NCI-H1930 (cell line): ENCODE measurements at places on chromosomes 6 and 20.

DNA sequence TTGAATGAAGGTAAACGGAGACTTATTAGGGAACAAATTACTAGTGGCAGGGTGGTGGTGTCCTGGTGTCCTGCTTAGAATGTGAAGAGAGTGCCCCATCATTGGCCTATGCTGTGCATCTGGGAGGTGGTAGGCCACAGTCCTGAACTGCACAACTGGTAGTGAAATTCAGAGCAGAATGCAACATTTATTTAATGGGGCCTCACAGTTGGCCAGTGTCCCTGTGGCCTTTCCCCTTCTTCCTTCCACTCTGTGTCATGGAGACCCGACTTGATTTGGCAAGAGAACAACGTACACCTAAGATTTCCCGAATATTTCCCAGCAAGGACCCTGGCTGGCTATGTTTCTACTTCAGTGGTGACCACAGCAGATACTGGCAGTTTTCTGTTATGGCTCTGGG lies 206.9 kb downstream of the LRFN2 start:
- no peak for DNase-seq

GRCh38 chr6:164020142-164020541 lies 605.6 kb downstream of the QKI start:
- DNase-seq, result no peak

- no peak for DNase-seq
These were observed 5.1 kb upstream of the C20orf144 start for GRCh38 chr20:33656783-33657703.

- DNase-seq, result no peak
These were observed 1133.3 kb upstream of the ADGRB3 start for GRCh38 chr6:67501755-67502154.

DNA sequence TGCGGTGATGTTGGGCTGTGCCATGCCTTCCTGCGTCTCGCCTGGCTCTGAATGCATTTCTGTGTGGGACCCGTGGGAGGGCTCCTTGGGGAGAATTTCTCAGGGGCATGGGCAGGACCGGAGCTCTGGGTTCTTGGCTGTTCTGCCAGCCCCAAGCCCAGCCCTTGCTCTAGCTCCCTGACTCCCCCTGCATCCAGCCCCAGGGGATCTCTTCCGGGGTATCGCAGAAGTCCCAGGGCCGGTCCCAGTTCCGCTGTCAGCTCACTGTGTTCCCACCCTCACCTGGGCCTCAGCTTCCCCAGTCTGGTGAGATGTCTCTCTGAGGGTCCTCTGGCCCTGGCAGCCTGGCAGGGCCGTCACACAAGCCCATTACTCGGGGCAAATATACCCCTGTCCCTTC lies 20.5 kb downstream of the SPDEF start:
- no peak for DNase-seq

GRCh38 chr6:30682143-30683117 lies 4.0 kb downstream of the PPP1R18 start:
- no peak for DNase-seq

GRCh38 chr20:23143098-23143497 lies 57.0 kb upstream of the CD93 start:
- DNase-seq, result no peak

DNA sequence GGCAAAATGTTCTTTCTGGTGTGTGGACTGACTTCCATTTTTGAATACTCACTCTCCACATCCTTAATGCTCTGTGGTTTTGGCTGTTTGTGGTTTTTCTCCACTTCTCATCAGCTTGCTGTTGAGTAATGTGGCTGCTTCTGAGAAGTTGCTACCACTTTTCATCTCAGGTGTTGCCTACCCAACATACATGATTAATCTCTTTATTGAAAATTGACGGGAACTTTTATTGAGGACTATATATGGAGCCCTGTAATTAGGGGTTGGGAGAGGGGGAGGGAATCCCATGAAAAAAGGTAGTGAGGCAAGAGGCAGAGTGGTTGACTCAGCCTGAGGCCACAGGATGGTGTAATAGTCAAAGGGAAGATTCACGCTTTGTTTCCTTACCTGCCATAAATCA lies 17.6 kb downstream of the IL22RA2 start:
- no peak for DNase-seq

- no peak for DNase-seq
These were observed 401.5 kb upstream of the ADGRB3 start for GRCh38 chr6:68233623-68234022.

DNA sequence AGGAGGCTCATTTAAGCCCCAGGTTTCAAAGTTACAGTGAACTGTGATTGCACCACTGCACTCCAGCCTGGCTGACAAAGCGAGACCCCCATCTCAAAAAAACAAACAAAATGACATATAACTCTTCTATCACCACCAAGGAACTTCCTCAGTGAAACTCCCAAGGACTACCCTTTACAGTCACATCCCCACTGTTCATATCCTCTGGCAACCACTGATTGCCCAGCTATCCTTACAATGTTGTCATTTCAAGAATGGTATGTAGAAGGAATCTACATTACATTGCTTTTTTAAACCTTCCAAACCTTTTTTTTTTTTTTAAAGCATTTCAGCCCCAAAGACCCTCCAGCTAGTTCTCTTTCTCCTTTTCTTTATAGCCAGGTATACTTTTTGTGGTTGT lies 123.1 kb upstream of the CARMIL1 start:
- DNase-seq, result no peak

DNA sequence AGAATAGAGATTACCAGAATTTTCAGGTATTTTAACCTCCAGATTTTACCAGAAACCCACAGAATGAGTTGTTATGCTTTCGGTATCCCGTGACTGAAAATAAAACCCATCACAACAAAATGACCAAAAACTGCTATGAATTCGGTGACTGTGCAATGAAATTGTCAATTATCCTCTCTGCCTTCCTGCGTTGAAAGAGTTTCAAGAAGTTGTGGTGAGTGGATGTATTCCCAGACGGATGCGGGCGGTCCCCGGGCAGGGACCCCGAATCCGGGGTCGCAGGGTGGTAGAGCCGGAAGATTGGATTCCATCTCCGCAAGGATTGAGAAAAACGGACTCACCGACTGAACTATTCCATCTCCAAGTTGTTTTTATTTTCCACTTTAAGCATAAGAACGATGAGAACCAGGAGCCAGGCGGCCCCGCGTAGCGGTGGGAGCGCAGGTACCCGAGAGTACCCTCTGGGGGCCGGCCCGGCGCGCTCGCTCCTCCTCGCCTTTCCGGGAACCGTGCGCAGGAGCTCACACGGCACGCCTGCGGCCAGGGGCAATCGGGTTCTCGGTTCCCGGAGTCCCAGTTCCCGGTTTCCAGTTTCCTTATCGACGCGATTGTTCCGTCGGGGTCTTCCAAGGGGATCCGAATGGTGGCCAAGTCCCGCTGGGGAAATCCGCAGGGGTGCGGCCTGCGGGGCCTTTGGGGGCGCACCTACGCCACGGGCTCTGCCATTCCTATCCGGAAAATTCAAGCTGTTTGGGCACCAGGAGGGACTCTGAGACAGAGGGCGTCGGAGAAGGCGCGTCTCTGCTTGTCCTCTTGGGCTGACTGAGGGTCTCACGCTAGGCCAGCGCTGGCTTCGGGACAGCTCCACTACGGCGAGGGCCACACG lies 104.9 kb upstream of the PRDM1 start:
- no peak for DNase-seq

DNA sequence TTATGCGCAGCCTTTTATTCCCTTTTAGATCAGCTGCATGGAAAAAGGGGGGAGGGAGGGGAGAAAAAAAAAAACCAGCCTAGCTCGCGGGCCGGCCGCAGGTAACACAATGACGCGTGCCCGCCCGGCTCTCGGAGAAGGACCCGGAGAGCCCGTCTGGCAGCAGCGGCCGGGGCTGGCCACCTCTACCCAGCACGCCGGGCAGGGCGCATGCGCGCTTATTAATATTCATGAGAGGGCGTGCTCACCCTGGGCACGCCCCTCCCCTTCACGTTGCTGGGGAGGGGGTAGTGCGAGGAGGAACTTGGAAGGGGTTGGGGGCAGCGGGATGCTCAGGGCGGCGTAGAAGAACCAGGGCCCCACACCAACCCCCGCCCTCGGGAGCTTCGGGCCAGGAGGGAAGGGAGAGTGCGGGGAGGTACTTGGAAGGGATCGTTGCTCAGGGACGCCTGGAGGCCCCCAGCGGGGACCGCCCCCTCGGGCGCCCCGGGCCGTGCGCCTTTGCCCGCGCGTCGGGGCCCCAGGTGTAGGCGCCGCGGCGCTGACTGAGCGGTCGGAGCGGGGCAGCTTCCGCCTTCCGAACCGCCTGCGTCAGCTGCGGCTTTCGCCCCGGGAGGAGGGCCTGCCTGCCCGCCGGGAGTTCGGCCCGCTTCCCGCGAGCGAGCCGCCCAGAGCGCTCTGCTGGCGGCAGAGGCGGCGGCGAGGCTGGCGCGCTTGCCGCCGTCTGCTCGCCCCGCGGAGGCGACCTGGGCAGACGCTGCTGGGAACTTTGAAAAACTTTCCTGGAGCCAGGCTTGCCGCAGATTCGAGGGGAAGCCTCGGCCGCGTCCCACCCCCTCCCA lies at the start of gene JAG1:
Gene JAG1, minus strand, starts transcription at position 158 of the 842 bp plus-strand sequence. CDS start 469 bp downstream, outside the sequence.
- peak; percentile 78 for DNase-seq

DNA sequence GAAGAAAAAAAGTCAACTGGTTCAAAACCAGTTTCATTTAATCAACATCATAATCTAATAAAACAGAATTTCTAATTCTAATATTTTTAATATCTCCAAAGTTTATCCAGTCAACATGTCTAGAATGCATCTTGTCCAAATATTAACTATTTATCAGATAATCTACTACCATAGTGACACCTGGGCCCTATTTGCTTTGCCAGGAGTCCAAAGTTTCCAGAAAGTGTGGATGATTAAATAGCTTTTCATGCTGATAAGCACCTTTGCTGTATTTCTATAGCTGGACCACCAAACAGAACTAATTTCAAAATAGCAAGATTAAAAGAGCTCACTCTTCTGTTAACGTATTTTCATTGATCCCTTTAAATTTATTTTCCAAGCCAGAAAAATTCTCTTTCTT lies 12.3 kb upstream of the TAAR1 start:
- no peak for DNase-seq

DNA sequence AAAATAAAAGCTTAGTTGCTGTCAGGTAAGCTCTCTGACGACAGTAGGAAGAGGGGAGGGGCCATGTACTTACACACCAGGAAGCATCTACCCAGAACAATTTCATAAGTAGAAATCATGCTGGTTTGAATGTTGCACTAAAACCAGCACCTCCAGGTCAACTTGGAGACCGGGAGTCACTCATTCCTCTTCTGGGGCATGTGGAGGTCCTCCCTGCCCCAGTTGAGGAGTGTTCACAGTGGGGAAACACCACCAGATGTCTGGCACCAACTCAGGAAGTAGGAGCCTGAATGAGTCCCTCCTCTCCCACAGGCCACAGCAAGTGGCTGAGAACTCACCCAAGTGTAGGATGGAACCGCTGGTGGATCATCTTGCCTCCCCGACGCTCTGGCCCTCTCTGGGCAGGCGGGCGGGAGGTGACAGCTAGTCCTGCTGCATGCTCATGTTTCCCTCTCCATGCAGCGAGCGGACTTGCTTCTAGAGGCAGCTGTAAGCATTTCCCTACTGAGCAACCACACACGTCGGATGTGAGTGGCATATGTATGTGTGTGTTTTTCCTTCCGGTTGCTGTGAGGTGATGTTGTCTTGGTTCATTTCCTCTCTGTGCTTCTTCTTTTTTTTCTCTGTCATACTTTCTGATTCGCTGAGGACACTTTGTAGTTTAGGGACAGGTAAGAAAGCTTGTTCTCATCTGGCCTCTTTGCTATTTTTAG lies 149.5 kb upstream of the NEDD9 start:
- DNase-seq, result no peak

GRCh38 chr20:38212806-38213606 lies 47.5 kb downstream of the KIAA1755 start:
- no peak for DNase-seq

GRCh38 chr6:112806163-112806865 lies 459.2 kb downstream of the RFPL4B start:
- DNase-seq, result no peak

DNA sequence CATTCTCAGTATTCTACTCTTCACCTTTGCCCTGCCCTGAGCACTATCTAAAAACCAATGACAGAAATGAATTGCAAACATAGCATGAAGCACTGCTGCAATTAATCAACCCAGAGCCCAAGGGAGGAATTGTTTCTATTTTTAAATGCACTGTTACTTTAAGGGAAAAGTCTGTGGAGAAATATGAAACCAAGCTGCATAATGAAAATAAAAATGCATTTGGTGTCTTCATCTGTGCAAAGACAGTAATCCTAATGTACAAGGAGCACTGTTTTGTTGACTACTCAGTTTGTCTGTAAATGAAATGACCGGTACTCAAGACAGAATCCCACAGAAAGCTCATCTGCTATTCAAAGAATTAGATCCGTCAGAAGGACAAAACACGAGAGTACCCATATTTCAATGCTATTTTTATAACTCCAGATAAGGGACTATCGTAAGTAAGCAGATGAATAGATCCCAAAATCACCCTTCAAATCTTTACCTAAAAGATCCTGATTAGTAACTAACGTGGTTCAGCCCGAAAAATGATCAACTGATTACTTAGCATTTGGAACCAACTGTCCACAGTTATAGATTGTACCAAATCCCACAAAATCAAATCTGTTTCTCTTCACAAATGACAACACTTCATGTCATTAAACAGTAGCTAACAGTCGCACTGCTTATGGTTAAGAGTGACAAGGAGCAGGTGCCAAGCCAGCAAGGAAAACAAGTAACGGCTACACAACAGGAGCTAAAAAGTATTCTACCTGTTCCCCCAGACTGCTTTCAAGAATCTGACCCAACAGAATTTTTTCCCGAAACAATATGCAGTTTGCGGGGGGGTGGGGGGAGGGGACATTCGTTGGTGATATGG lies 2.4 kb downstream of the KIF13A start:
- no peak for DNase-seq

GRCh38 chr6:87154641-87154992 lies 748 bp upstream of the ZNF292 start:
- DNase-seq, result no peak

- no peak for DNase-seq
These were observed 41.8 kb downstream of the C6orf58 start for GRCh38 chr6:127618729-127619128.

GRCh38 chr6:70304616-70305015 lies 1.7 kb upstream of the COL9A1 start:
- no peak for DNase-seq

DNA sequence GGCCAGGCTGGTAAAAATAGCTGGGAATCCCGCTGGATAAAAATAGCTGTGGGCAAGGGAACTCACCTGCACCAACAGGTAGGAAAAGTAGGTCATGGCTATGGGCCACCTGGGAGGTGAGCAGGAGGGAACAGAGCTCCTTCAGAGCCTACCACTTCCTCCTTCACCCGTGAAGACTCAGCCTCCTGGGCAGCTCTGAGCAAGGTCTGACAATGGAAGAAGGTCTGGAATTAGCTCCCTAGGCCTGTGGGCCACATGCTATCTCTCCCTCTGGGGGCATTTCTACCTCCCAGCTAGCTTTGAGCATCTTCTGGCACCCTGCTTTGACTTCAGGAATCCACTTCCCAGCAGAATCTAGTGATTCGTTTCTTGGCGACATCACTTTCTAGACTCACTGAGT lies 153.9 kb downstream of the MRPL14 start:
- no peak for DNase-seq

- DNase-seq, result no peak
These were observed 412.8 kb downstream of the CD83 start for GRCh38 chr6:14530385-14530784.

GRCh38 chr6:1858196-1858595 lies 248.5 kb downstream of the FOXC1 start:
- DNase-seq, result no peak

GRCh38 chr6:11207199-11207968 lies 25.1 kb downstream of the NEDD9 start:
- DNase-seq, result no peak
